ENCODE measurements at places on chromosomes 7 and 10.
A peak's percentile ranks its signal among the peaks of the same experiment; 100 is the strongest.

DNA sequence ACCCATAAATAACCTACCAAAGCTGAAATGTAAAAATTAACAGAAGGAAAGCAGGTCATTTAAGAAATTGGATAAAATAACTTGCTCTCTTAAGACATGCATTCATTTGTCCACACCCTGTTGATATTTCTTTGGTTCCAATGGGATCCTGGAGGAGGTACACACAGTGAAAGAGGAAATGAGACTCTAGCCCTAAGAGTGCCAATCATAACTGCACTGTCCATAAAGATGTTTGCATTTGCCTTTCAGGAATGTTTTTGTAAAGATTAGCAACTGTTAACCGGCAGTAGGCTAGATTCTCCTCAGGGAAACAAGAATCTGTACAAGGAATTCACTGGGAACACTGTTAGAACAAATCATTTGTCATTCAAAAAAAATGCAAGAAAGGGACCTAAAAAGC is 61.0 kb downstream of the MEOX2 start:
- DNase-seq, result no peak

- DNase-seq, result no peak
Measured at GRCh38 chr7:29488977-29489376, 74.7 kb upstream of the PRR15 start.

GRCh38 chr10:25383686-25384085 is 208.9 kb downstream of the GPR158 start:
- no peak for DNase-seq

GRCh38 chr7:70477036-70478010 is 654.6 kb upstream of the GALNT17 start:
- DNase-seq, result no peak

DNA sequence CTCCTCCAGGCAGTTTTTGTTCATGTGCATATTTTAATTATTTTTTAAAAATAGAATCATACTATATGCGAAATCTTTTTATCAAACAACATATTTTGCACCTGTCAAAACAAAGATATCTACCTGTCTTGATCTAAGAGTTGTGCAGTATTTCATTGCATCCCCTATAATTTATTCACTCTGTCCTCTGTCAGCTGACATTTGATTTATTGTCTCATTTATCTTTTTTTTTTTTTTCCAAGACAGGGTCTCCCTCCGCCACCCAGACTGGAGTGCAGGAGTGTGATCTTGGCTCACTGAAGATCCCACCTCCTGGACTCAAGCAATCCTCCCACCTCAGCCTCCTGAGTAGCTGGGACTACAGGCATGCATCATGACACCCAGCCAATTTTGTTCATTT is 49.0 kb downstream of the PRLHR start:
- DNase-seq, result no peak

DNA sequence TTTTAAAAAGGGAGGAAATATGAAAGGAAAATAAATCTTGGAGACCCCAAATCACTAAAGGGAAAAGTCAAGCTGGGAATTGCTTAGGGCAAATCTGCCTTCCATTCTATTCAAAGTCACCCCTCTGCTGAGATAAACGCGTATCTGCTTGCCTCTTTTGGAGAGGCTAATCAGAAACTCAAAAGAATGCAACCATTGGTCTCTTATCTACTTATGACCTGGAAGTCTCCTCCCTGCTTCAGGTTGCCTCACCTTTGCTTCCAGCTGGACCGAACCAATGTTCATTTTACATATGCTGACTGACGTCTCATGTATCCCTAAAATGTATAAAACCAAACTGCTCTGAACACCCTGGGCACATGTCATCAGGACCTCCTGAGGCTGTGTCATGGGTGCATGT is 14.7 kb downstream of the ATAD1 start:
- no peak for DNase-seq

DNA sequence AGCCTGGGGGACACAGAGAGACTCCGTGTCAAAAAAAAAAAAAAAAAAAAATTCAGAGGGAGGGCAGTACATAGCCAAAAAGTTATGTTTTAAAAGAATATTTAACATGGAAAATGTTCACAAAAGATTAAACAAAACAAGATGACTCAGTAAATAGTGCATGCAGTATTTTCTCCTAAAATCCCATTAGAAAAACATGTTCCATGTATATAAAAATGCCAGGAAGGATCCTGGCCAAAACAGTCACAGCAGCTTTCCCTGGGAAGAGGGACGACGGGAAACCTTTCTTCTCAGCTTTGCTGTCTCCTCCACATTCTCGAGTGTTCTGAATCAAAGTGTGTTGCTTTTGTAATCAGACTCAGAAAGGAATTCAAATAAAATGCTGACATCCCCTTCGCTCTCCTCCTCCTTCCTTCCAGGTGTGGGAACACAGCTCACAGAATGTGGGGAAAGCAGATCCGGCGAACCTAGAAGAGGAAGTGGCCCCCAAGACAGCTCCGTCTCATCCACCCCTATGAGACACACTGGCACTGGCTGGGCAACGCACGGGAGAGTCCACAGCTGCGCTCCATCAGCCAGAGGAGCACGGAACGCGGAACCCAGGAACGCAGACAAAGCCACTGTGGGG is 139.4 kb downstream of the MAD1L1 start:
- no peak for DNase-seq

- no peak for DNase-seq
Measured at GRCh38 chr7:109158246-109158645, 588.6 kb downstream of the DNAJB9 start.

- DNase-seq, result no peak
Measured at GRCh38 chr7:22762866-22763265, 35.9 kb downstream of the IL6 start.

GRCh38 chr10:1645896-1646295 is 91.4 kb downstream of the ADARB2 start:
- no peak for DNase-seq

GRCh38 chr7:55572378-55573233 is at the start of gene VOPP1:
TSS of gene VOPP1 (minus strand) at chr7:55572502. CDS start at chr7:55572324, 178 bp downstream.
- DNase-seq, result peak; percentile 75

GRCh38 chr7:43735403-43735801 is 6.1 kb upstream of the COA1 start:
- no peak for DNase-seq

- no peak for DNase-seq
Measured at GRCh38 chr10:79034271-79034876, 34.4 kb upstream of the ZMIZ1 start.

DNA sequence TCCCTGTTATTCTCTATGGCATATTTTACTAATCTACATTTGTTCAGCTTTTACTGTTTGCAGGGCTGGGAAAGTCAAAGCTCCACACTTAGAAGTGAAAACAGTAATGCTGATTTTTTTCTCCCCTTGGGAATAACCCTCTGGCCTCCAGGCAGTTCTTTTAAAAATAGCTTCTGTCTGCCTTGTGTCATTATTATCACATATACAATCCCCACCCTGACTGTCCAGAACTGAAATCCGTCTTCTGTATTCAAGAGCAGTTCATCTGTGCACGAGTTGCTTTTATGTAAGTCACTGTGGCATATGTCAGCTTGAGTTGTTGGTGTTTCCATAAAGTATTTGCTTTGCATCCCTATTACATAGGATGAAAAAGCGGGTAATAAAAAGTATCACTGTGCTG is 1221.1 kb upstream of the CELF2 start:
- no peak for DNase-seq

DNA sequence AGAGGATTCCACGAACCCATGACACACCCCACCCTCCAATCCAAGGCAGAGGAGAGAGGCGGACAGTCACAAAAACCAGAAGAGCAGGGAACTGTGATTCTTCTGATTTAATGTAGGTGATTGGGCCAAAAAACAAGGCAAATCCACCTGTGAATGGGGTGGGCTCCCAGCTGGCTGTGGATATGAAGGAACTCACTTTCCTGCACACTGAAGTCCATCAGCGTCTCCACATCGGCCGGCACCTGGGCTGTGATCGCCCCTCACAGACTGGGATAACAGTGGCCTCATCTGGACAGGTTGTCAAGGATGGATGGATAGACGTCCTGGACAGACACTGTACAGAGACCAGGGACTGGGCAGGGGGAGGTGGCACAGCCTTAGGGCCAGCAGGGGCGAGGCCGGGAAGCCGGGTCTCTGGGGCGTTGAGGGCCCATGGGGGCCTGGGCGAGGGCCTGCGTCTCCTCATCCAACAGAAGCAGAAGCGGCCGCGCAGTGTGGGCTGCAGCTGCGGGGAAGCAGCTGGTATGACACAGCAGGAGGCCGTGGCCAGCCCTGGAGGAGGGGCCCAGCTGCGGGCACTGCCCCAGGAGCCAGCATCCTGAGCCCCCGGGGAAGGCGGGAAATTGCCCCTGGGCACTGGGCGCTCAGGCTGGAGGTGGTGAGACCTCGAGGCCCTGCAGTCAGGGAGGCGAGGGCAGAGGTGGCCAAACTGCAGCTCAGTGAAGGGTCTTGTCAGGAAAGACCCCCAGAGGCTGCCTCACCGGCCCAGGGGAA is 54.2 kb downstream of the DIP2C start:
- DNase-seq, result no peak

GRCh38 chr10:11183015-11183414 is 165.3 kb downstream of the CELF2 start:
- no peak for DNase-seq

DNA sequence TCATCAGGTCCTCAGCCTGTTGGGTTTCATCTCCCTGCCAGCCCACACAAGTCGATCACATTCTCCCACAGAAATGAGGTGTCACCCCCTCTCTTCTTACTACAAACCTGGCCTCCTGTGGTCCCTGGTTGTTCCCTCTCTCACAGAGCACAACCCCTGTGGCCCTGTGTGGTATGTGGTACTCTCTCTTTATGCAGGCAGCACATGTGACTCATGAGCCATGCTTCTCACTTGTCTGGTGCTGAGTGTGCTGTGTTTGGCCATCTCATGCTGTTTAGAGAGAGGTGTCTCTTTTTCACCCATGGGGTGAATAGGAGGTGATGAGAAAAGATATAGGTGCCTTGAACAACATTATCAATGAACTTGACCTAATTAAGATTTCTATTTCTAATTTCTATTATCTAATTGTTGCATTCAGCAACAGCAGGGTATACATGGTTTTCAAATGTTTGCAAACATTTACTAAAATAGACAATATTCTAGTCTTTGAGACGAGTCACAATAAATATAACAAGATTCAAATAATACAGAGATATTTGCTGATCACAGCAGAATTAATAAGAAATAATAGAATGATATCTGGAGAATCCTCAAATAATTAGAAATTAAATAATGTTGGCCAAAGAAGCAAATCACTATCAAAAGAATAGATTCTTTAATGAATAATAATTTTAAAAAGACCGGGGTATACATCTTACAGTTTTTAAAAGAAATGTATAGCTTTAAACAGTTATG is 633.8 kb upstream of the IGFBP3 start:
- DNase-seq, result no peak

DNA sequence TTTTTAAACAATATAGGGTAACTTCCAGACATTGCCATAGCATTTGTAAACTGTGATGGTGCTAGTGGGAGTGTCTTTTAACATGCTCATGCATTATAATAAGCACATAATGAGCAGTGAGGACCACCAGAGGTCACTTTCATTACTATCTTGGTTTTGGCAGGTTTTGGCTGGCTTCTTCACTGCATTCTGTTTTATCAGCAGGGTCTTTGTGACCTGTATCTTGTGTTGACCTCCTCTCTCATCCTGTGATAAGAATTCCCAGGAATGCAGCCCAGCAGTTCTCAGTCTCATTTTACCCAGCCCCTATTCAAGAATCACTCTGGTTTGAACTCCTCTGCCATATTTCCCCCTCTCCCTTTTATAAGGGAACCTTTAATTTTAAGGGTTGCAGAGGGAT is 91.3 kb downstream of the ZNF467 start:
- DNase-seq, result no peak

DNA sequence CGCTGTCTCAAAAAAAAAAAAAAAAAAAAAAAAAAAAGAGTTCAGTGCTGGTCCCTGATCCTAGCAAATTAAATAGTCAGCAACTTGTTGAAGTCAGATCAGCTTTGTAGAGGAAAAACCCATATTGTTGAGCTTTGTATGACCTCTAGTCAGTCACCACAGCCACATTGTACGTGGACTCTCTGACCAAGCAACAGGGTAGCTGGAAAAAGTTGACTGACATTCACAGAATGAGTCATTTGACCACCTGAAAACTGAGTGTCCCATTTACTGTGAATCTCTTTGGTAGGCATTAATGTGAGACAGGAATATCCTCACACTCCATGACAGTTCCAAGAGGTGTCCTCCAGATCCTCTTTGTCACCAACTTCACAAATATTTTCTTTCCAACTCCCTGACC is 371.1 kb downstream of the LRRTM3 start:
- DNase-seq, result no peak

DNA sequence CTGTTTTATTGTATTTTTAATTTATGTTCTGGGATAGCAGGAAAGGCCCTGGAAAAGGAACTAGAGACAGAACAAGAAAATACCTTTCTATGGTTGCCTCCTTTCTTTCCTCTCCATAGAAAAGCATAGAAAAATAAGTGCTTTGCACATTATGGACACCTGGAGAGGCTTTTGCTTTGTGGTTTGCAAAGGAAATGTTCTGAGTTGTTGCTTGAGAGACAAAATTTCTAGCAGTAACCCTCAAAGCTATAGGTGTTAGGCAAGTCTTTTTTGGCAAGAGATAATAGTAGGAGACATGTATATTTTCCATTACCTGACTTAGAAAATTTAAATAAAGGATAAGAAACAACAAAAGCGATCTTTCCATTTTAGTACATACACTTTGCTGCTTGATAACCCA is 378.6 kb upstream of the PRKCQ start:
- DNase-seq, result no peak

DNA sequence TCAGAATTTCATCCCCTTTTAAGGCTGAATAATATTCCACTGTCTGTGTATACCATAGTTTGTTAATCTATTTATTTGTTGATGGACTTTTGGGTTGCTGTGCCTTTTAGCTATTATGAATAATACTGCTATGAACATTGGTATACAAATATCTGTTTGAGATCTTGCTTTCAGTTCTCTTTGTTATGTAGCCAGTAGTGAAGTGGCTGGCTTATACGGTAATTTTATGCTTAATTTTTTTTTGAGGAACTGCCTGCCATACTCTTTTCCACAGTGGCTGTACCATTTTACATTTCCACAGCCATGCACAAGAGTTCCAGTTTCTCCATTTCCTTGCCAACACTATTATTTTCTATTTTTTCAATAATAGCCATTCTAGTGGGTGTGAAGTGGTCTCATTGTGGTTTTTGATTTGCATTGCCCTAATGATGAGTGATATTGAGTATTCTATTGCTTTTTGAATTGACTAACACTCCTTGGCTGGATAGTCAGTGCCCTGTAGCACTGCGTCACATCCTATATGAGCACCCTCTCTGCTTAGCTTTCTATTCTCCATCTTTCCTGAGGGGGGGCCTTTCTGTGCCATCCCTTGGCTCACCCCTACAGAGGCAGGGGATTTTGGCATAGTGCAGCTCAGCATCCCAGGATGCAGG is 29.4 kb upstream of the RAPGEF5 start:
- DNase-seq, result no peak

DNA sequence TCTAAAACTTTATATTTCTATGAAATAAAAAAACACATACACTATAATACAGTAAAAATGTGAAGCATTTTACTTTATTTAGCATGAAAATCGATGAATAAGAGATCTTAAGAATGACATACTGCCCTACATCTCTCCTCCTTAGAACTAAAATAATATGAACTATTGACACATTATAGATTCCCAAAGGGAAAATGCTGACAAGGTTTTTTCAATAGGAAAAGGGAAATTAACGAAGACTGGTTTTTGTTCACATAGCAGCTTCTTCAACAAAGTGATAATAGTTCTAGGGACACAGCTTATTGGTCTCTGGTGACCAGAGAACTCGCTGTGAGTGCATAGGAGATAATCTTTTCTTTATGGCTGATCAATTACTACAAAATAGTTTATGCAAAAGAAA is 57.9 kb upstream of the FEZF1 start:
- no peak for DNase-seq

Data from NCI-H1105 treated with DMSO at 0.1 percent for 48 hours (cell line).